Stimulated activated naive CD8-positive, alpha-beta T cell treated with anti-CD3 and anti-CD28 coated beads, Interleukin-15, amount 100 ng/mL, for 72 hours (primary cell): ENCODE measurements at places on chromosomes 4 and X.

DNA sequence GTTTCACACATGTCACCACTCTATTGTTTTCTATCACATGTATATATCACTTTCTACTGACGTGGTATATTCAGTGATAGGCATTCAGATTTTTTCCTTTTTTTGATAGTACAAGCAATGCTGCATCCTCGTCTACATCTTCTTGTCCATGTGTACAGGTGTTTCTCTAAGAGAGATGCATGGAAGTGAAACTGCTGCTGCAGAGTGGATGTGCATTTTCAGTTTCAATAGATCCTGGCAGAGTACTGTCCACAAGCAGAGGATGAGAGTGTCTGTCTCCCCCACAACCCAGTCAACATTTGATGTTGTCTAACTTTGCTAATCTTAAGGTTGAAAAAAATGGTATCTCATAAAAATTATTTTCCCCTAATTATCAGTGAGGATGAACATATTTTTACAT is 194.0 kb upstream of the CASK start:
- DNase-seq: no peak

DNA sequence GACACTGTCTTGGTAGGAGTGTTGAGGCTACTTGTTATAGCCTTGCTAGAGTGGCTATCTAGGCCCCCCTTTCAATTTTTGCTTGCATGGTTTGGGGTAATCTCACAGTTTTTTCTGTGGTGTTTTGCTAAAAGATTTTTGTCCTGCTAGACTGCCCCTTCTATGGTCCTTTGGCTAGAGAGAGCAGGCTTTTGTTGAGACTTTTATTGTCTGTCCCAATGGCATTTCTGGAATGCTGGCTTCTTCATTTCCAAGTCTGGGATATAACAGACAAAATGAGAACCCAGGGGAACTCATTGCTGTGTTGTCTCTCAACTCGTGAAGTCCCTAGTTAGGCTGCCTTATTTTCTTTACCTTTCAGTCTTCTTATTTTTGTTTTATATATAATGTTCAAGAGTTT is 160.2 kb upstream of the ZC4H2 start:
- DNase-seq: no peak

- DNase-seq: no peak
Observed at GRCh38 chrX:139194571-139195280, 335.8 kb upstream of the F9 start.

DNA sequence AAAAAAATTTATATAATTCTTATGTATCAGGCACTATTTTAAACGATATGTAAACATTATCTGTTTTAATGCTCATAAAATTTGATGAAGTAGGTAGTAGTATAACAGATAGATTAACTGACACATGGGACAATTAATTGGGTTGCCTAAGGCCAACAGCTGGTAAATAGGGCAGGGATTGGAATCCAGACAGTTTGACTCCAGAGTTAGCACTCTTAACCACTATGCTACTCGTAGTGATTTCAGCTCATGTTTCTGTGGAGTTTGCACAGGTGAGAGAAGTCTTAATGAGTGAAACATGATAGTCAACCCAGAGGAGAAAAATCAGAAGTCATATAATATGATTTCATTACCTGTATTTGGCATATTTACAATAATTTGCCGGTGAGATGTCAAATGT is 126.0 kb upstream of the WDFY3 start:
- DNase-seq: no peak

GRCh38 chr4:107736924-107737448 is 17.0 kb upstream of the PAPSS1 start:
- peak; percentile 44 for DNase-seq

DNA sequence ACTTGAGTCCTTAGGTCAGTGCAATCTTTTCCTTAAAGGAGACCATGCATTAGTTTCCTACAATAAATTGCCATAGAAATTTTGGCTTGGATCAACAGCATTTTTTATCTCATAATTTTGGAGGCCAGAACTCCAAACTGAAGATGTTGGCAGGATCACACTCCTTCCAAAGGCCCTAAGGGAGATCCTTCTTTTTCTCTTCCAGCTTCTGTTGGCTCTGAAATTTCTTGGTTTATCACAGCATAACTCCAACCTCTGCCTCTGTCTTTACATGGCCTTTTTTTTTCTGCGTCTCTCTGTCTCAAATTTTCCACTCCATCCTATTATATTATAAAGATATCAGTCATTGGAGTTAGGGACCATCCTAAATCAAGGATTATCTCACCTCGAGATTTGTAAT is 282.2 kb downstream of the STIM2 start:
- DNase-seq: no peak

- DNase-seq: no peak
Observed at GRCh38 chrX:26083093-26083492, 55.0 kb upstream of the MAGEB18 start.

DNA sequence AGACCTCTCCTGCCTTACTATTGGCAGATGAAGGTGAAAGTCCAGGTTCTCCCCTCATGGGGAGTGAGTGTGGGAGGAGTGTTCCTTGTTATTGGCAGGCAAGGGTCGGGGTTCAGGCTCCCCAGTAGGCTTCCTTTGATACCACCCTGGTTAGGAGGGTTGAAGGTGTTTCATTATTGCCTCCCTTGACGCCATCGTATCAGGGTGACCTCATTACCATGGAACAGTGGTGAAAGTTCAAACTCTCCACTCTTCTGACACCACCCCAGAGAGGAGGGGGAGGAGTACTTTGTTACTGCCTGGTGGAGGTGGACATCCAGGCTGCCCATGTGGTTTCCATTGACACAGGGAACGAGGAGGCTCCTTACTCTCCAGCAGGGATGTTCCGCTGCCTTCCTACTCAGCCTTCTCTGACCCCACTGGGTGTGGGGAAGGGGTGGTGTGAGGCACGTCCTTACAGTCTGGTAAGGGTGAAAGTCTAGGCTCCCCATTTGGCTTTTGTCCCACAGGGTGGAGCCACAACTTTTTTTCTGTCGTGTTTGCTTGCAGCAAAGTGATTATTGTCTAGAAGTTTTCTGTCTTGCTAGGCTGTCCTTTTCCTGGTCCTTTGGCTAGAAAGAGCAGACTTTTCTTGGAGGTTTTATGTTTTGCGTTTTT is 37.2 kb upstream of the USP9X start:
- DNase-seq: no peak
